Stimulated activated CD4-positive, alpha-beta T cell treated with anti-CD3 and anti-CD28 coated beads, Interleukin-1b, Interleukin-23, amount 100 ng/mL, for 1 hour (primary cell): ENCODE measurements at places on chromosomes 11 and 22.
A peak's percentile ranks its signal among the peaks of the same experiment; 100 is the strongest.

- no peak for DNase-seq
Measured at GRCh38 chr22:44231233-44231632, 50.5 kb downstream of the PARVG start.

DNA sequence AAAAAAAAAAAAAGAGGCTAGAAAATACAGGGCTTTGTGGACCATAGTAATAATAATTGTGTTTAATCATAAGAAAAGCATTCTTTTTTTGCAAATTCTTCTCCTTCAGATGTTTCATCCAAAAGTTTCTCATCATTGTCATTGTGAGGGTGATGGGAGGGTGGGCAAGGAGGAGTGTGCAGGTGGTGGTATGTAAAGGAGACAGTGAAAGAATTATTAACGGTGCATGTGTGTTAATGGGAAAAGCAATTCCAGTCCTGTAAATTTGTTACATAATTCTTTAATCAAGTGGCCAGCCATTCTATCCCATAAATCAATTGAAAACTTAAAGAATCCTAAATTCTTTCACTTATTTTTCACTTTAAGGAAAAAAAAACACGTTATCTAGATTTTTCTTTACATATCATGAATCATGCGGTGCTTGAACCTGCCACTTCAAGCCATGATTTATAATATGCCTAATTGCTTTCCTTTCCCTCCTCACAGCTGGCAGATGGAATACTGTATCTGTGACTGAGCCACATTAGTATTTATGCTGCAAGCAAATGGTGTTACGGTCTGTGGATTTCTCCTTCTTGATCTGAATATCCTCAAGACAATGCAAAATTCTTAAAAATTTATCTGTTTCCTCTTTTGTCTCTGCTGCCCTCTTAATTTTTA, 318.5 kb downstream of the JRKL start:
- no peak for DNase-seq

- no peak for DNase-seq
Measured at GRCh38 chr11:2838091-2838490, 47.5 kb downstream of the CDKN1C start.

GRCh38 chr11:36210529-36210928, 78.7 kb downstream of the COMMD9 start:
- DNase-seq, result no peak

GRCh38 chr11:2530855-2531200, 86.0 kb downstream of the KCNQ1 start:
- DNase-seq, result no peak

GRCh38 chr22:18085188-18085587, 7.4 kb downstream of the PEX26 start:
- no peak for DNase-seq

GRCh38 chr22:49966774-49967705, 6.5 kb downstream of the PIM3 start:
- no peak for DNase-seq

- DNase-seq, result no peak
Measured at GRCh38 chr11:1777737-1778136, 14.0 kb upstream of the CTSD start.

DNA sequence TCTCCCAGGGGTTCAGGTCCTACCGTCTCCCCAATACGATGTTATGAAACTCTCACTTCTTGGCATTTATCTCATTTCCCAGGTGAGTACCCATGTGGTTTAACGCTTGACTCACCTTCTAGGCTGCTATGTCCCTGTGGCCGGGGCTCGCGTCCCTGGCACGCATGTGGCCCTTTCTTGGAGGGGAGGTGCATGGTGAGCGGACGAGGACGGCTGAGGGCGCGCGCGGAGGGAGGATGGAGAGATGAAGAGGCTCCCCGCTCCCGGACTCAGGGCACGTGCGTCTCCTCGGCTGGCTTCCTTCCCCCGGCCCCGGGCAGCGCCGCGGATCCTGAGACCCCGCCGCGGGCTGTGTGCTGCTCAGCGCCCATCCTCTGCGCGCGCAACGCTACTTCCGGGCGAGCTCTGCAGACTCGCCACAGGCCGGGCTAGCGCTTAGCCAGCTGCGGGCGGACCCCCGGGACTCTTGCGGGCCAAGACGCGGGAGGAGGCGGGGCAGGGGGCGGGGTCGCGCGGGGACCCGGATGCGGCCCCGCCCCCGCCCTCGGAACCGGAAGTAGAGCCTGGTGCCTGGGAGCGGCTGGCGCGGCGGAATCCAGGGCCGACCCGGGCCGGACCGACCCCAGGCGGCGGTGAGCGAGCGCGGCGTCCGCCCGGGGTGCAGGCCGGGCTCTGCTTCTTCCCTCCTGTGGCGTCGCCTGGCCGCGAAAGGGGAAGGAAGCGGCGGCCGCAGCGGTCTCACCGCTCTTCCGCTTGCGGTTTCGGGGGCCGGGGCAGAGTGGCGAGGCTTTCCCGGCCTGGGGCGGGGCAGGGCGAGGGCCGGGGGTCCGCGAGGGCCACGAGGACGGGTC, at the start of gene CTTN:
CTTN (plus strand) TSS at position 547 of the 851 bp plus-strand sequence. CDS start 8,769 bp downstream, outside the sequence.
- peak; percentile 69 for DNase-seq

DNA sequence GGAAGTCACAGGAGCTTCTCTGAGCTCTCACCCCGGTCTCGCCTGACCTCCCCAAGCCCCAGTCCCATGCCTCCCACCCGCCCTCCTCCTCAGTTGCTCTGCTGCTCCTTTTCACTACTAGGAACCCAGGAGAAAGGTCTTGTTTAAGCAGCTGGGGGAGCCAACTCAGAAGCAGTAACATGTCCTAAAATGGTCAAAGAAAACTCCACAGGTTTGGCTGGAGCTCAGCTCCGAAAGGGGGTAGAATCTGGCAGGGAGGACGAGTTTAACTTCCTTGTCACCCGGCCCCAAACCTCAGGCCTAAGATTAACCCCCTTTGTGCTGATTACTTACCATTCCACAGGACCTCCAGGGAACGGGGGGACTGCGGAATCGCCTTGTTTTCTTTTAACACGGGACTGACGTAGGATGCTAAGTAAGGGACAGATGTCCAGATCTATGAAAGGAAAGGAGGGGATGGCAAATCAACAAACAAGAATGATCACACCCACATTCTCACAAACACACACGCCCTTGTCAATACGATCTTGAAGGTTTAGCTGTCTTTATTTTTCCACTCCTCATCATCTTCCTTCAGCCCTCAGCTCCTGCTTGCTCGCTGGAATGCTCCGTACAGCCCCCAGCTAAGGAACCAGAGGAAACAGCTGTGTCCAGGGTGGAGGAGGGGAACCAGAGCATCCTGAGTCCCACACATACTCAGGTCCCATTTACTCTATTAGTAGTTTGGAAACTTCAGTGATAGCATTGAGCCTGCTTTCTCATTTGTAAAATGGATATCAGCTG, 13.5 kb downstream of the PCSK7 start:
- DNase-seq, result no peak

GRCh38 chr22:29719899-29720645, at the start of gene CABP7:
TSS of gene CABP7 (plus strand) at chr22:29720003. CDS start at chr22:29720425, 422 bp downstream.
- no peak for DNase-seq

GRCh38 chr22:46657996-46658947, 38.1 kb downstream of the GRAMD4 start:
- DNase-seq, result no peak
